Activated T-helper 1 cell treated with Interleukin-2 at 50 U/mL for 16 hours (primary cell): ENCODE measurements at places on chromosomes 12 and 14.

GRCh38 chr12:47863985-47864384 is 40.8 kb downstream of the VDR start:
- no peak for DNase-seq

GRCh38 chr12:122838841-122839240 is 3.6 kb downstream of the HIP1R start:
- no peak for DNase-seq

DNA sequence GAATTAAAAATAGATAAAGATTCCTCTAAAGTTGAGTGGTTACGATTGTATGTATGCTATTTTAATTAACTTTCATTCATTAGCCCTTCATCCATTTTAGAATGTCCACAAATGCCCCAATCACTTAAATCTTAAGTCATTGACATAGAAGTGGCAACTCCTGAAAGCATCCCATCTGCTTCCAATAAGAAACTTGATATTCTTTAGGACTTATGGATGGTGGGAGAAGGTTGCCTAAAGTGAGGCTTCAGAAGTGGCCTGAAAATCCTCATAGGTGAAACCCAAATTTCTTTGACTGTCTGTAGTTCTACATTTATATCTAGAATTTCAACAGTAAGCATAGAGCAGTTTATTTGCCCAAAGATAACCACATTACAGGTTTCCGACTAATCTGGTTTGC is 161.7 kb upstream of the HMGA2 start:
- no peak for DNase-seq

DNA sequence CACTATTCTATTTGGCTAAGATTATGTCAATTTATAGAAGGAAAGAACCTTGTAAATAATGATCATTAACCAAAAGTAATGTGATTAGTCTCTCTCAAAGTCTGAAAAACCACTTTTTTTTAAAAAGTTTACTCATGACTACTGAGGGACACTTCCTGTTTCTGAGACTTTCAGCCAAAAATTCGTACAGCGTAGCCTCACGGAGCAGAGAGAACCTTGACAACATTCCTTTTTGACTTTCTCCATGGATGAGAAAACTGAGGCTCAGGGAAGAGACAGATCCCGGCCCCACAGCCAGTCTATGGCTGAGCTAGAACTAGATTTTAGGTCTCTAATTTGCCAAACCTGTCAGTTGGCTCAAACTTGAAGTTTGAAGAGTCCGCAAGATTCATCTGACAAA is 68.2 kb downstream of the DAD1 start:
- DNase-seq, result no peak

DNA sequence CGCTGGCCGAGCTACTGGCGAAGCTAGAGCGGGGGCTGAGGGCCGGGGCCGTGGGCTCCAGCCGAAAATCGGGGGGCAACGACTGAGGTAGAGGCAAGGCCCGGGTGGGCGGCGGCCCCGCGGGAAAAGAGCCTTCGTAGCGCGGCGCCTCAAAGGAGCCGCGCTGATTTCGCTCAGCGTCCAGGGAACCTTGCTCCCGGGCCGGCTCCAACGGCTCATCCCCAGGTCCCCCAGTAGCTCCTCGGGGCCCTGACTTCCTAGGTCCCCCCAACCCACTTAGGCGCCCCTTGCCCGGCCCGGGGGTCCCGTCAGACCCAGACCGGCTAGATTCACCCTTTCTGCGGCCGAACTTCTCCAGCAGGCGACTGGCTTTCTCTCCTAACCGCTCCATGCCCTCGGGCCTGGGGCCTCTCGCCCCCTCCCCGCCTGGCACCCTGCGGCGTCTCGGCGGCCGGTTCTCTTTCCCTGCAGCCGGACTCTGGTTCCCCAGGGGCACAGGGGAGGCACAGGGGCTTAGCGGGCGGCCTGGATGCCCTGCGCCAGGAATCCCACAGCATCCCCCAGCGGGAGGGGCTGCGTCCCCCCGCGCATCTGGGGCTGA is 375 bp downstream of the AJUBA start:
- DNase-seq, result no peak

DNA sequence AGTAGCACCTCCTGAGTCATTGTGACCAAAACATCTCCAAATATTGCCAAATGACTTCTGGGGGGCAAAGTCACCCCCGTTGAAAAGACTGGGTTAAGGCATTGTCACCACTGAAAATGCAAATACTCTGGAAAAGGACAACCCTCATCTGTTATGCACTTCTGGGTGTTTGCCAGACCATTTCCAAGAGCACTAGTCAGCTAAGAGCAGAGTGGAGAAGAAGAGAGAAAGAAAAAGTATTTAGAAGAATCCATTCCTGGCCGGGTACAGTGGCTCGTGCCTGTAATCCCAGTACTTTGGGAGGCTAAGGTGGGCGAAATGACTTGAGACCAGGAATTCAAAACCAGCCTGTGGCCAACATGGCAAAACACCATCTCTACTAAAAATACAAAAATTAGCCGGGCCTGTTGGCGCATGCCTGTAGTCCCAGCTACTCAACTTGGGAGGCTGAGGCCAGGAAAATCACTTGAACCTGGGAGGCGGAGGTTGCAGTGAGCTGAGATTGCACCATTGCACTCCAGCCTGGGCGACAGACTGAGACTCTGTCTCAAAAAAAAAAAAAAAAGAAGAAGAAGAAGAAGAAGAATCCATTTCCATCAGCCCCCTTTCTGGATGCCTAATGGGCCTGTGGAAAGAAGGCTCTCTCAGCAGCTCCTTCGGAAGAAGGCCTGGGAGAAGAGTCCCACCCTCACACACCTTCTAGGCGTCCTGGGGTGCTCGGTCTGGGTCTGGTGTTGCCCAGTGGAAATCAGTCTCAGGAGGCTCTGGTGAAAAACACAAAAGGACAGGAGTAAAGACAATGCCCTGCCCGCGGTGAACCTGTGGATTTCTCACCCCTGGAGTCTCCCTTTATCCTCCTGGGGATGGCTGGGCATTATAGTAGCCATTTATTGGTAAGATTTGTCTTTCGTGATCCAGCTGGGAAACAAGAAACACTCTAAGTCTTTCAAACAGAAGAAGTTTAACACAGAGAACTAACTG is 3.5 kb upstream of the LTBR start:
- no peak for DNase-seq
